Activated CD4-positive, alpha-beta T cell treated with anti-CD3 and anti-CD28 coated beads, Interleukin-10, Interleukin-2, amounts not matched to agents 100 ng/mL and 50 ng/mL, durations not matched to agents 16 hours and 8 hours (primary cell): ENCODE measurements at places on chromosomes 2 and 18.

- no peak for DNase-seq
These were observed 1785.3 kb upstream of the CELF4 start for GRCh38 chr18:39350945-39351344.

DNA sequence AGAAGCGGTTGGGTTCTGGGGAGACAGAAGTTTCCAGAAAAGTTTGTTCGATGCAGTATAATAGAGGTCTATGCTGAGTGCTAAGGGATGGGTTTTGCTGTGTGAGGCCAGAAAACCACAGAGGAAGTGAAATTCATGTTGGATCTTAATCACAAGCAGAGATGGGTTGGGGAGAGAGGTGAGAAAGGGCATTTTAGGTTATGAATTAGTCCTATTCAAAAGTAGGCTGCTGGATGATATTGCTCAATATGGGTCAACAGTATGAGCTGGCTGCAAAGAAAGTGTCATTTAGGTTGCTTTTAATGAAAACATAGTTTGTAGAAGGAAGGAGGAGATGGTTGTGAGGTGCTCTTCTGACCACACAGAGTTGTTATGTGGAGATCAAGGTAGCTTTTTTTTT, 118.8 kb upstream of the LHCGR start:
- peak; percentile 2 for DNase-seq

DNA sequence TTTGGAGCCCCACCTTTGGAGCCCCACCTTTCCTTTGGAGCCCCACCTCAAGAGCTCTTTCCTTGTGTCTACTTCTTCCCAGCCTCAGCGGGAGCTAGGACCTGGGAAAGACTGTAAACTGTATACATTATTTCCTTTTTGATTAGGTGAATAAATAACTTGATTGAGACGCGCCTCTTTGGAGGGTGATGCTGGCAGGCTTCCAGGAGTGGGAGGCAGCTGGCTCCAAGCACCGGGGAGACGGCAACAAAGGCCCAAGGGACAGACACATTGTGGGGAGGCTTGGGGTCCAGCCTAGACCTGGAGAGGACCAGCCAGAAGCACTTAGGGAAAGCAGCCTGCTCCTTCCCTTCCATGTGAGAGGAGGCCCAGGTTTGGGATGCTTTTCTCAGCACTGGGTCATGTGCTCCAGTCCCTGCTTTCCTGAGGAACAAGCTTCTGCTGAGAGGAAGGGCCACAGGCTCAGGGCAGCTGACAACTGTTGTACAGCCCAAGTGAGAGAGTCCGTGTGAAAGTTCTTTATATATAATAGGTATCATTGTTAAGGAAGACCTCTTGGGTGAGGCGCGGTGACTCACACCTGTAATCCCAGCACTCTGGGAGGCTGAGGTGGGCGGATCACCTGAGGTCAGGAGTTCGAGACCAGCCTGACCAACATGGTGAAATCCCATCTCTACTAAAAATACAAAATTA, 297.2 kb upstream of the SLC14A2 start:
- DNase-seq: no peak

GRCh38 chr2:6482256-6482655, 383.5 kb downstream of the CMPK2 start:
- no peak for DNase-seq

GRCh38 chr2:129923265-129924091, 56.0 kb upstream of the RAB6C start:
- peak; percentile 38 for DNase-seq

- no peak for DNase-seq
These were observed 175.2 kb upstream of the SPATS2L start for GRCh38 chr2:200131307-200131706.

DNA sequence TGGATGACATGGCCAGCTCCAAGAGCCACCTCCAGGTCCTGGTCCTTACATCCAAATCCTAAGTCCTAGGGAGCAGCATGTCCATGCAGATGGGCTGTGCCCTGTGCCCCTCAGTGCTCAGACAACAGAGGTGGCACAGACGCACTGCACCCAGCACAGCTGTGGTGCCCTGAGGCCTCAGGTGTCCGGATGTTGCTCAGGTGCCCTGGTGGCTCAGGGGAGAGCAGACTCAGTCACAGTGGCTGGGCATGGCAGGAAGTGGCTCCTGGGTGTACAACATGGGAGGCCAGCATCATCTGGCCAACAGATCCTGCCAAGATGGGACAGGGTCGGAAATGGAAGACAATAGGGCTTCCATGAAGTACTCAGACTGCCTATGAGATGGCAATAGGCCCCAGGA, 50.1 kb downstream of the TIMM21 start:
- no peak for DNase-seq

DNA sequence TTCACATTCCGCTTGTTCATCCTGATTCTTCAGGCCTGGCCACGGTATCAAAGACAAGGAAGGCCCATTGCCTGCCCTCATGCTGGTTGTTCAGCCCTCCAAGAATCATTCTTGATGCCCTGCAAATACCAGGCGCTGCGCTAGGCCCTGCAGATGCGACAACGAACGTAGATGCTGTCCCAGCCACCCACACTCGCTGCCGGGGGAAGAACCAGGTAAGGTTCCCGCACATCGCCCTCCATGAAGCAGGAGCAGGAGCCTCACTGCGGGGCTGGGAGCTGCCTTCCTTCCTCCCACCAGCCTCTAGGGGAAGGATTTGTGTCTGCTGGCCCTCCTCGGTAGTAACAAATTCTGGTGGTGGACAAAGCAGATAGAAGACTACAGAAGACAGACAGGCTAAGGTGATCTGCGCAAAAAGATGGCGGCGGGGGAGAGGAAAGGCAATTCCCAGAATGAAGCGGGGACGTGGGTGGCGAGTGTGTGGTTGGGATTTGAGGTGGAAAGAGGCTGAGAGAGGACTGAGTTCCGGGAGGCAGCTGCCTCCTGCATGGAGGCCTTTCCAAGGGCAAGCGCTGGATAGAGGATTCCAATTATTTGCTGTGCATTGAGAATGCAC, 19.8 kb upstream of the GPR55 start:
- peak; percentile 50 for DNase-seq

DNA sequence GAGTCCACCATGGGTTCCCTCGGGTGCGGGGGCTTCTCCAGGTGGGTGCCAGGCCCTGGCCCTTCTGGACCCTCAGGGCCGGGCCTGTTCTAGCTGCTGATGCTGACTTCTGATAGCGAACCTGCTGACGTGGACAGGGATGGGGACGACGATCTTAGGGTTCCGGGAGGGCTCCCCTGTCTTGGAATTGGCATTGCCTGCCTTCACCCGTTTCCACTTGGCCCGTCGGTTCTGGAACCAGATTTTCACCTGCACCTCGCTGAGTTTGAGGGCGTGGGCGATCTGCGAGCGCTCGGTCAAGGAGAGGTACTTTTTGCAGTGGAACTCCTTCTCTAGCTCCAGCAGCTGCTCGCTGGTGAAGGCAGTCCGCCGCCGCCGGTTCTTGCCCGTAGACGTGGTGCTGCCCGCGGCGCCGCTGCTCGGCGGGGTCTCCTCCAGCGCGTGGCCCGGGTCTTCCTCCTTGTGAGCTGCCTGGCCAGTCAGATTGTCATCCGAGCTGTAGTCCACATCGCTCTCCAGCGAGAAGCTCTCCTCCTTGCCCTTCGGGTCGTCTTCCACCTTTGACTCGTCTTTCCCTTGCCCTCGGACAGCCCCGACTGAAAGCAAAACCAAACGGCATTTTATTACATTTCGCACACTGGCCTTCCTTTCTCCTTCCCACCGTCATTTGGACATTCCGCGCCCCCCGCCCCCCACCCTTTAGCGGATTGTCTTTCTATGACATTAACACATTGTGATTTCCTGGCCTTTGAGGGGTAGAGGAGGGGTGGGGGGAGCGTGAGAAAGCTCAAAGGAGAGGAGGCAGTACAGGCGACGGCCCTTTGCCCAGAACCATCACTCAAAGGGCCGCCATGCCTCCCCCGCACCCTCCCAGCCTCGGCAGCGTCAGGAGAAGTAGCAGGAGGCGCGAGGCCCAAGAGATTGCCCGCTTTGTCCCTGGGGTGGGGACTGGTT, 2.1 kb downstream of the GBX2 start:
- no peak for DNase-seq

DNA sequence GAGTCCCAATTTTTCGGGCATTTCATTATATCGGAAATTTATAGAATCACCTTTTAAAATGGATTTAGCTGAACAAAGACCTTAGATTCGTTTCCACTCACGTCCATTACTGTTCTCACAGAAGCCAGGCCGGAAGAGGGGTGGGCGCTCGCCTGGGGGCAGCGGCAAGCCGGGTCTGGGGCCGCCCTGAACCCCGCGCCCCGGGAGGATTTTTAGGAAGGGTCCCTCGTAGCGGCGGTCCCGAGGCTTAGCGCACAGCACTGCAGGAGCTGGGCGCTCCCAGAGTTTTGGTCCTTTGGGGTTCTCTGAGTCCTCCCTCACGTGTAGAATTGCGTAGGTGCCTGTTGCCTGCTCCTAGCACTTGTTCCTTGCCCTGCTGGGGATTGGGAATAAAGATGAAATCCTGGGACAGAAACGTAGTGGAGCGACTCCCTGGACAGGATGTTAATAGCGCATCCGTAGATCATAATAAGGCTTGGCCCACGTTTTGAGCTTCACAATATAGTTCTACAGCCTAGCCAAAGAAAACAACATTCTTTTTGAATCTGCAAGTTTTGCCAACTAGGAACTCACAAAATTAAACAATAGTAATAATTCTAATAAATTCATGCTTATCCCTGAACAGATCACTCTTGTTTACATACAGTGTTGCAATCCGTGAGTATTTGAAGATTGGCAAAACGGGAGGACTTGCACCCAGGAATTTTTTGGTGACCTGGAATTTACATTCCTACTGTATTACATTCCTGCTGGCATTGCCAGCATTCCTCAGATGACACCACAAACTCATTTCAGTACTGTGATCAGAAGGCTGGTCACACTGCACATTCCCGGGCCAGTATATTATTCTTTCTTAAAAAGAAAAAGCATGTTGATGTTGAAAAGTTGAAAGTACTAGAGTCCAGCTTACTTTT, 875 bp downstream of the C18orf63 start:
- DNase-seq: no peak

- DNase-seq: no peak
These were observed 51.1 kb downstream of the MYO1B start for GRCh38 chr2:191296083-191297006.

GRCh38 chr2:191593622-191594385, 84.1 kb upstream of the NABP1 start:
- no peak for DNase-seq

GRCh38 chr2:169819106-169819505, 5.6 kb downstream of the METTL5 start:
- no peak for DNase-seq

DNA sequence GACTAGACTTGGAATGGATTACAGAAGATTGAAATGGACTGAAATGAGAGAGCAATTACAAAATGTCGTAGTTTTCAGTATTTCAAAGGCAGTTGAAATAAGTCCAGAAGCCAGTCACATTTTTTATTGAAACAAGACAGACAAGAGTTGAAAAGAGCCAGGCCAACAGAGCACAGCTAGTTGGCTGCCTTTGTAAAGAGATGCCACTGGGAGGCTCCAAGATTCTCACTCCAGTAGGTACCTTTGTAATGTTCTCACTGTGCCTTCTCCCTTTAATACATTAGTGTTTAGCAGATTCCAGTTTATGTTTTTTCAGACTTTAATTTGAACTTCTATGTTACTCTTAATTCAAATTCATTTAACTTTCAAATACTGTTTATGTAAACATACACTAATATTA, 234.8 kb downstream of the DSEL start:
- DNase-seq: no peak

- DNase-seq: no peak
These were observed 47.3 kb downstream of the POU3F3 start for GRCh38 chr2:104901037-104901881.

DNA sequence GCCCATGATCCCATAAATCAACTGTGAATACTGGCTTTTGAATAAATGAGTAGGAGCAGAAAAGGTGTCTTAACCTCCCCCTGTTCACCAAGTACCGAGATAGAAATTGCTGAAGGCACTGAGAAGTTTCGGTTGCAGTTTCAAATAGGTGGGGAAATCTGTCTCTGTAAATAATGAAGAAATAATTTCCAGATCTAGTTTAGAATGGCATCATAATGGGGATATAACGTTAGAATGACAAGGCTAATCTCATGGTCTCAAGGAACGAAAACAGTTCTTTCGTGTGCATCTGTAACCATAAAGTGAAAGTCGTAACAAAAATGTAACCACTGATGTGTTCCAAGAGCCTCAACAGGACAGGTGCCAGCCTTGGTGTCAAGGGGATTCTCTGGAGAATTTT, 49.9 kb upstream of the TMEM18 start:
- peak; percentile 9 for DNase-seq

GRCh38 chr2:167275046-167275445, 386.8 kb downstream of the XIRP2 start:
- no peak for DNase-seq

GRCh38 chr2:56537756-56538155, 354.0 kb downstream of the CCDC85A start:
- no peak for DNase-seq

- DNase-seq: no peak
These were observed 2.1 kb downstream of the LBH start for GRCh38 chr2:30233271-30234009.

DNA sequence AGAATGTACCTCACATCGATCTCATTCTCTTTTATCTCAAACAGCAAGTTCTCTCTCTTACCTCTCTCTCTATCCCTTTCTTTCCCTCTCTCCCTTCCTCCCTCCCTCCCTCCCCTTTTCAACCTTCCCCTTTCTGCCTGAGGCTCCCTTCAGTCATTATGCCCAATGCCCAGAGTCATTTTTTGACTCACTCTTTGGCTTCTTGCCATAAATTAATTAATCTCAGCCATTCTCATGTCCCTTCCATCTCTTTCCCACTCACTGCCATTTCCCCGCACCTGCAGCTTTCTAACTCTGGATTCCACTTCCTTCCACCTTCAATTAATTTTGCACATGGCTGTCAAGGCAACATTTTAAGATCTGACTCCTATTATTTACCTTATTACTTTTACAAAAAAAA, 60.1 kb downstream of the EVA1A start:
- no peak for DNase-seq

DNA sequence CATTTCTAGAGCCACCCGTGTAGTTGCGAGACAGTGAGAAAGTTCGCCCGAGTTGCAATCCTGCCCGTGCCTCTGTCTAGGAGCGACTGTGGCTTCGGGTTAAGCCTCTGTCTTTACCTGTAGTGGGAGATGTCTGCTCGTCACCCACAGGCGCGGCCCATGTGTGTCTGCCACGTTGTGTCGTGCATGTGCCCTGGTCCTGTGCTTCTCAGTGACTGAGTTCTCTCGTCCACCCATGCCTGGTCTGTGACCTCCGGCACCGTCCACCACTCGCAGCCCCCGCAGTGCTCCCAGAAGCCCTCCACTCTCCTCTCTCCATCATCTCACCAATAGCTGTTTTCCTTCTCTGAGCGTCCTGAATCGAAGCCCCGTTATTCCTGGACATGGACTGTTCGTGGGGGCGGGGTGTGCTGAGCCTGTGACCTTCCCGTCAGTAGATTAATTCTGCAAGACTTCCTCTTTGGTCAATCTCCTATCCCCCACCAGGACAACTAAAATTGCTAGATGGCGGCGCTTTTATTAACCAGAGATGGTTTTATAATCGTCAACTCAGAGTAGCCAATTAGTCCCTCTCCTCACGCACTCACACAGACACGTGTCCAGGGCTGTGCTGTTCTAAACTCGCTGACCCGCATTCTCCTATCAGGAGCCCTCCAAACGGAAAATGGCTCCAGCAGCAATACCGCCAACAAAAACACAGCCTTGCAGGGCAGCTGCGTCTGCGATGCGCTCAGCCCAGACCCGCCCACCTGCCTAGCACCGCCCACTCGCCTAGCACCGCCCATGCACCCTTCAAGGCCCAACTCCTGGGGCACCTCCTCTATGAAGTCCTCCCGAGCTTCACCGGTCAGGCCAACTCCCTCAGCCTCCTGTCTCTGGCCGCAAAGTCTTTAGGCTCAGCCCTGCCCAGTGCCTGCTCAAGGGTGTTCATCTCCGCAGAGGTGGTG, 119.4 kb downstream of the TWIST2 start:
- no peak for DNase-seq
